ENCODE measurements at places on chromosomes 16 and 17.
A peak's percentile ranks its signal among the peaks of the same experiment; 100 is the strongest.

GRCh38 chr16:88012360-88012759 is 61.1 kb downstream of the BANP start:
- no peak for DNase-seq

DNA sequence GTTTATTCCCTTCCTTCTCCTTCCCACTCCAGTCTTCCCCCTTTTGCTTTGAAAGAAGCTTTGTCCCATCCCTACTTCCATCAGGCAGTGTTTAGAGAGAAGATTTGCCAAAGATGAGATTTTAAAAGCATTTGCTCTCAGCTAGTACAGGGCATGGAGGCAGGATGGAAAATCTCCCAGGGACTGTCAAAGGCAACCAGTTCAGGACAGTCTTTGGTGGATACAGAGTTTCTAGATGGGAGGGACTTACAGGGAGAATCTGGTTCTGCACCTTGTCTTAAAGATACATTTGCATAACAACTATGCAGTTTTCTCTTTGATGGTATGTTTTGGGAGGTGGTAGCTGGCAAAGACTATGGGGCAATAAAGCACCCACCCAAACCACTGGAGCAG is 26.2 kb downstream of the CHD9 start:
- no peak for DNase-seq

- no peak for DNase-seq
Observed at GRCh38 chr17:57035971-57036481, 49.0 kb upstream of the AKAP1 start.

GRCh38 chr17:15436473-15437302 is 30.7 kb downstream of the CDRT4 start:
- DNase-seq = peak; percentile 28

DNA sequence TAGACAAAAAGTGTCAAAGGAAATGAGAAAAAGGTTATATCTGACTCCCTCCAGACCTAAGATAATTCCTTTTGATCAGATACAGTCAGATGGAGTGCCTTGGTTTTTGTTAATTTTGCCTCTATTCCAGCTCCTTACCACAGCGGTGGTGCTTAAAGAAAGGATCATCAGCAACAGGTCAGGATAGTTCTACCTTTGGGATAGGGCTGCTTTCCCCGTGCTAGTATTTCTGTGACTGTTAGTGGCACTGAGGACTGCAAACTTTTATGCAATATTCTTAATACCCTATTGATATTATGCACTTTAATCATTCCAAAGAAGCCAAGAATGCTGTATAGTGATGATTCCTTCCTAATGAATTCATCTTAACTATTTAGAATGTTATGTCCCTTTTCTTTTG is 24.5 kb downstream of the NQO1 start:
- no peak for DNase-seq

GRCh38 chr16:55421226-55421625 is 57.8 kb upstream of the MMP2 start:
- no peak for DNase-seq

DNA sequence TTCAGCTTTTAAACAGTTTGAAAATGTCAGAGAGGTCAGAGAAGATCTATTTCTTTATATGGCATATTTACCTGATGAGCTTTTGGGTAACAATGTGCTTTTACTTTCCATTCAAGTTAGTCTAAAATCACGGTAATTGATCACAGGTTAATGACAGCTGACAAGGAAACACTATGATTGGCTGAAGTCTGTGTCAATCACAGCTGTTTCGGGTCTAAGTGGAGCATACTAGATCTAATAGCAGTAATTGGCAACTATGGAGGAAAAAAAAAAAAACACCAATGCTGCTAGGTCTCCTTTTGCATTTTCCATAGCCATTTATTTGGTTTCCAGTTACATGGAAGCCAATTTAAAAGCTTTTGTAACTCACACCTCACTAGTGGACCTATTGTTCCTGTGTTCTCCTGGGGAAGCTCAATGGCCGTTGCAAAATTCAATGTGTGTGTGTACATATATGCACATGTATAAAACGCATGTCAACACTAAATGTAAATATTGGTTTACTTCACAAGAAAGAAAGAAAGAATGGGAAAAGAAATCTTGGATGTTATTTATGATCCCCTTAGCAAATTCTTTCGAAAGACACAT is 568.3 kb upstream of the ZFHX3 start:
- DNase-seq = no peak

GRCh38 chr17:75587675-75588595 is at the start of gene MYO15B:
MYO15B (plus strand) TSS chr17:75587800; CDS start chr17:75588058, 258 bp downstream.
- no peak for DNase-seq

- DNase-seq = no peak
Observed at GRCh38 chr16:80889779-80890359, 85.5 kb upstream of the CDYL2 start.

GRCh38 chr16:31487720-31488467 is 5.0 kb downstream of the SLC5A2 start:
- DNase-seq = no peak

DNA sequence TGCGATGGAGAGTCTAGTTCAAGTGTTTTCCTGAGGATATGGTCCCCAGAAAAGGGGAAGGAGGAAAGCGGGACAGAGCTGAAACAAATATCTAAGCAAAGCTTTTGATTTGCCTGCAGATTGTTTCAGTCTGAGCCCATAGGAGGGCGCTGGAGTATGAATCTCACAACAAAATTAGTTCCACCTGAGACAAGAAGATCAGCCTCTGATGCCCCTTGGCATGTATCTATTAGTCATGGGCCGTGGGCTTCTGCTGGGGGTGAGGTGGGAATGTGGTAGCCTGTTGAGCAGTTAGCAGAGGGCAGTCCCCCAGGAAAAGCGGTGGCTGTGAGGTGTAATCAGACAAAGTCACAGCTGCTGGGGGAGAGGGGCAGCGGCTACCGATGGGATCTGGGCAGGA is 446.9 kb downstream of the CA10 start:
- DNase-seq = no peak

- no peak for DNase-seq
Observed at GRCh38 chr17:70615831-70616230, 446.5 kb downstream of the KCNJ2 start.

DNA sequence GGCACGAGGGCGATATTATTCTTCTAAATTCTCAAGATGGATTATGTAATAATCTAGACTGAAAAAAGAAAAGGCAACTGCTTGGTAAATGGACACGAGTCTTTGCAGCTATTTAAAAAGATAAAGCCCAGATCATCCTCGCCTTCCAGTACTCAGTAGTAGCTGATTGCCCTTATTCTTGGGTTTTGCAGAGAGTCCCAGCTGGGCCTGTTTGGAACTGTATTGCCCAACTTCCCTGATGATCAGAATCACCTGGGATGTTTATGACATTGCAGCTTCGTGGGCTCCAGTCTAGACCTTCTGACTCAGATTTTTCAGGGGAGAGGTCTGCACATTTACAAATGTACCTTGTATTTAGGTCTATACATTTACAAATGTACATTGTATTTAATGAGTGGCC is 213.5 kb downstream of the RAB11FIP4 start:
- no peak for DNase-seq

GRCh38 chr17:64024215-64024654 is 3.8 kb upstream of the ICAM2 start:
- no peak for DNase-seq

DNA sequence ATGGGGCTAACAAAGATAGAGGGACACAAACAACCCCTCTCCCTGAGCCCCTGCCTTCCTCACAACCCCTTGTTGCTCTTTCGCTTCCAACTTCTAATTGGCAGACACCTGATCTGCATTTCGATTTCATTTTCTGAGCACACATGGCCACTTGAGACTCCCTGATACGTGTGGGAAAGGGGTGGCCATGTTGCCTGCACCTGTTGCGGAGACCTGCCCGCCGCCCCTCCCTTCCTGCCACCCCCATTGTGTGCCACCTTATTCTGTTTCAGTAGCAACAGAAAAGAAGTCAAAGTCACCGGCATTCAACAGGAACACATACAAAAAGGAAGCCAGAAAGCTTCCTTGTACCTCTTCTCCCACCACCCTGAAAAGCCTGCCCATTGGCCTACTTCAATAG is 254.7 kb upstream of the SOX9 start:
- DNase-seq = no peak

GRCh38 chr16:77721752-77722308 is 484 bp upstream of the NUDT7 start:
- no peak for DNase-seq
